ENCODE measurements at places on chromosomes 7 and 10. TPM values are rescaled to one million over a fixed set of nuclear protein-coding genes. Genes with fewer than 3 reads are reported as not detected.

DNA sequence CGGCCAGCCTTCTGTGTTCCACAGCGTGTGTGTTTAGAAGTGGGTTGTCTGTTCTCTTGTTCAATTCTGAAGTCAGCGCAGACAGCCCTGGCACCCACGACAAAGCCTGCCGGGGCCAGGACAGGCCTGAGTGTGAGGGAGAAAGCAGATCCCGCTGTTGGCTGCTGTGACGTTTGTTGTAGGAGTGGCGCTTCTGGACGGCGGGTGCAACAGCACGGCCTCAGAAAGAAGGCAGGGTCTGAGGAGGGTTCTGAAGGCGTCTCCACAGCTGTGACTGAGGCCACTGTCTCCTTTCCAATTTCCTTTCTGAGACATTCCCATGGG, 76.2 kb downstream of the VIPR2 start:
- peak; percentile 92 for DNase-seq

DNA sequence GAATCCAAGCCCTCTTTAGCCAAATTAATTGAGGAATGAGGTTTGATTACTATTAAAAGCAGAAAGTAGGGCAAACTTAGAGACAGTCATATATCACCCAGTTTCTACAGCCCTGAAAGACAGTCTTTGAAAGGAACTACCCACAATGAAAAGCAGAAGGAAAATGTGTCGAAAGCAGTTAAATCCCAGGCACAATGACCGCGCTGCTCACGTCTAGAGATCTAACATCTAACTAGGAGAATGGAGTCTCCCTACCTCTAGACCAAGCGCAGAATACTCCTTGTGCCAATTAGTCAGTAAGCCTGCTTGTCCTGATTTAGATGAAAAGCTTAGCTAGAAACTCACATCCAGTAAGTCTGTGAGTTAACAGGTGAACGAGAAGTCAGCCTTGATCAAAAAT, 350.0 kb downstream of the FGFR2 start:
- no peak for DNase-seq

EXOC6 gene
- 6.6 TPM for polyA plus RNA-seq

NEBL gene
- 4.9 TPM for polyA plus RNA-seq

RBM17 gene
- 40.2 TPM for polyA plus RNA-seq

- no peak for DNase-seq
Observed at GRCh38 chr7:142376356-142376997, 118.6 kb upstream of the PRSS58 start.

COX19 gene
- 6.0 TPM for polyA plus RNA-seq

- no peak for DNase-seq
Observed at GRCh38 chr7:127872122-127872521, 159.1 kb downstream of the LRRC4 start.

GRCh38 chr7:85554236-85555178, 367.7 kb upstream of the SEMA3D start:
- no peak for DNase-seq

FANK1 gene
- polyA plus RNA-seq, result 3.4 TPM

DNA sequence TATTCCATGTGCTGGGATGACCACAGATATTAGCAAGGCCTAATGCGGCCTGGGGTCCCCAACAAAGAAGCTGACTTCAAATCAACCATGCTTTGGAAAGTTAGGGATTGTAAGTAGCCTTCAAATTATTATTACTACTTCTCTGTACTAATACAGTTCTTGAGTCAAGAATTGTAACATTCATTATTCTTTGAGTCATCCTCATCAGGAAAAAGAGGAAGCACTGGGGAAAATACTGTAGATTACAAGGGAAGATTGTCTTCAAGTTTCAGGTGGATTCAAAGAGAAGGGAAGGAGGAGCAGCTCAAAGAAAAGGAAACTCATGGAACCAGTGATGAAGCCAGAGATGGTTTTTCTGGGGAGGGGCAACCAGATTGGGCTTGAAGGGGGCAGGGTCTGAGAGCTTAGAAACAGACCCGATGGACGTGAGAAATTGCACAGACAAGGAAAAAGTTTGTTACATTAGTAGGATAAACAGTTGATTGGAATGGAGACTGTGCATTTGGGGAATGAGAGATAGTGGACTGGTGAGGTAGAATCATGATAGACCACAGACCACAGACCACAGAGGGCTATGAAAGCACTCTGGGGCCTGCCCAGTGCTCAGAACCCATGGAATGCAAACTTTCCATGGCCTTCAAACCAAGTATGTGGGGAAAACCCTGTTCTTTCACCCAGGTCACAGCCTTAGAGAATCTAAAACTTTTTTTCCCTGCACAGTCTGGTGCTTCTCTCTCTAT, 209.9 kb downstream of the ZNF365 start:
- no peak for DNase-seq

- no peak for DNase-seq
Observed at GRCh38 chr10:117163954-117164548, 26.0 kb upstream of the VAX1 start.

- no peak for DNase-seq
Observed at GRCh38 chr7:116670409-116671015, 1.5 kb upstream of the MET start.

GRCh38 chr10:60032723-60033122, 126.4 kb upstream of the CCDC6 start:
- DNase-seq, result no peak

DNA sequence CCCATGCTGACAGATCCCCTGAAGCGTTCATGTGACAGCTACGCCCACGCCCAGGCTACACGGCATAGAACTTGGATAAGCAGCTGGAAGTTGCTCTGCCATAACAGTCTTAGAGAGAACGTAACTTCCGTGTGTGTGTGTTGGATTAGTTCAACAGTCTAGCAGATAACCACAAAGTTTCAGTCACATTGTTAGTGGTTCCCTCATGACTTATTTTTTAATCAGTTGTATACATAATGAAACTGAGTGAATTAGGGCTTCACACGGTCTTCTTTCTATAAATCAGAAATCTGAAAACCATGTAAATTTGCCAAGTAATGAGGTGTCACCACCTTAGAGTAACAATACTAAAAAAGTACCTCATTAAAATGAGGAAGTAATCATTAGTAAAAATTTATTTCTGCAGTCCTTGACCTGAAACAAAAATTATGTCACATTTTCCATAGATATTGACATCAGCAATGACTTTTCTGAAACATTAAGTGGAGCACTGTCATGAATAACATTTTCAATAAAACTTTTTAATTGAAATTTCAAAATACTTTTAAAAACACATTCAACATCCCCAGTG, 21.7 kb upstream of the MACC1 start:
- no peak for DNase-seq

GRCh38 chr10:120897343-120897742, 46.2 kb downstream of the WDR11 start:
- no peak for DNase-seq

DNA sequence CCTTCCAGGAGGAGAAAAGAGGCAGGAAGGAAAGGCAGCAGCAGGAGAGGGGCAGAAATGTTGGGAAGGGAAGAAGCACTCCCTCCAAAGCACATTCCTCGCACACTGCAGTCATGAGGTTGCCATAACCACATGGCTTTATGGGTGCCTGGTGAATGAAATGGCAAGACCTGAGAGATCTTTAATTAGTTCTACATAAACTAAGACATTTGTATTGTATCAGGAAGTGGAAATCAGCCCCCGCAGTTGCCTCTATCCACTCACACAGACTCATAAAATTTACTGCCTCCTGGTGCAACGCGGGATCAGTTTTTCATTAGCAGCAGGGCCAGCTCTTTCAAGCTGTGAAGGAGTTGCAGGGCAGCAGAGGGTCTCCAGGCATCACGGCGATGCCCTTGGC, 106.4 kb downstream of the COL13A1 start:
- no peak for DNase-seq

GRCh38 chr10:16648366-16648765, 126.7 kb upstream of the C1QL3 start:
- no peak for DNase-seq

DNA sequence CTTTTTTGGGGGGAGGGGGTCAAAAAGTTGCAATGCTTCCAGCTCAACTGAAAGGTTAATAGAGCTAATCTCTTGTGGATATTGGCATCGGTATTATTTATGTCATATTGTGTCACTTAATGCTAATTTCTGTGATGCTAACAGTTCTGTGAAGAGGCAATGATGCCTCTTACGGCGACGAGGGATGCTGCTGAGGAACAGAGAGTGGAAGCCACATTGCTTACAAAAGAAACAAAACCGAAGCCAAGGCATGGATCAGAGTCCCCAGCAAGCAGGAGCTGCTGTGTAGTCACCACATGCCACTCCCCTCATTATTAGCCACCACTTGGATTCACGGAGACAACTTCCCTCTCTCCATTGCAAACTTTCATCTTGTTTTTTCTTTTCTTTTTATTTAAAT, 536.5 kb upstream of the MGMT start:
- DNase-seq, result no peak

- peak; percentile 71 for DNase-seq
Observed at GRCh38 chr7:5773661-5774086, 7.8 kb downstream of the RNF216 start.

ZNF786 gene
- polyA plus RNA-seq, result 0.60 TPM

GRCh38 chr10:100731407-100732240, 13.8 kb upstream of the PAX2 start:
- no peak for DNase-seq

- DNase-seq, result no peak
Observed at GRCh38 chr10:24360282-24361127, 151.6 kb downstream of the KIAA1217 start.

DNA sequence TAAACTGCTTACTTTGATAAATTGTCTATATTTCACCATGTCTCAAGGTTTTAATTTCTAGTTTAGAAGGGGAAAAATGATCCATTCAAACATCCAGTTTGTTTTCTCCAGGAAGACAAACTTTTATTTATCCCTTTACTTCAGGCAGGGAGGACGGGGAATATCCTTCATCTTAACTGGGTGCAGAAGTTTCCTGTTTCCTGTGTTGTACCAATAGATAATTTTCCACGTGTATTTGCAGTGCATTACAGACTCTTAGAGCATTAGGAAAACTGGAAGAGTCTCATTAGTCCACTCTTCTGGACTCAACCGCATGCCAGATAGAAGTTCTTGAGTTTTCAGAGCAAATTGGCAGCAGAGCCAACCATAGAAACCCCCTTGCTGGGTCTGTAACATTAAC, 39.4 kb upstream of the PIP4K2A start:
- no peak for DNase-seq

DNA sequence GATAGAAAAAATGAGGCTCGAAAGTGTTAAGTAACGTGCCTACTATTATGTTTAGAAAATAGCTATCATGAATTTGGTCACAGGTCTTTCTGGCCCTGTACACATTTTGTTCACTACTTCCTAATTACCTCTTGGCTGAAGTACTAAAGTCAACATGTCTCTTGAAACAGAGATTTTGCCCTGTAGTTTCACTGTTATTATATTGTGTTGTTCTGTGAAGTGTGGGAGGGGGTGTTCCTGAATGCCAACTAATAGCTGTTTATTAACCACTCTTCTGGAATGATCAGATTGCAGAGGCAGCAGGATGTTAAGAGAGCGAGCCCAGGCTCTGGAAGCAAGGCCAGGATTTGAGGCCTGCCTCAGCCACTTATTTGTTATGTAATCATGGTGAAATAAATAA, 72.1 kb downstream of the RNF133 start:
- no peak for DNase-seq

GRCh38 chr7:4882169-4883032, 1.1 kb downstream of the RADIL start:
- peak; percentile 90 for DNase-seq

DNA sequence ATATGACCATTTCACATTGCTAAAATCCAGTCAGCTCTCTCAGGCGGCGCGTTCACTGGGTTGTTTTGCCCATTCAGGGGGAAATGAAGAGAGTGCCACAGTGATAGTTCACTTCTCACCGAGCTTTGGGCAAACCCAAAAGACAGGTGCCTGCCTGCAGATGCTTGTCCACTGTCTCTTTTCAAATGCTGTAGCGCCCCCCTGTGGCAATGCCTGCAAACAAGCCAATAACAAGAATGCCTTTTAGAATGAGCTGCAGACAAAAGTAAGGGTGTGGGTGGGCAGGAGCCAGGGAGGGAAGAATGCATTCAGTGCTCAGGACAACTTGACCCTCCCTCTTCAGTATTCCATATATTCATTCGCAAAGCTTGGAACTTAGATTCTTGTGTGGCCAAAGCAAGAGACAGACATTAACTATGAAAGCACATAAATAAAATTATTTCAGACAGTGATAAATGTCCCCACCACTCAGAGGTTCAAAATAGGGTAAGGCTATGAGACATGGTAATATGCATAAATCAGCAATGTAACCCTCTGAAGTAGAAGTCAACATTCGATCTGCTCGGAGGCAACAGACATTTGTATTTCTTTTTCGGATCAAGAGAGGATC, 86.9 kb downstream of the JAZF1 start:
- peak; percentile 93 for DNase-seq

DNA sequence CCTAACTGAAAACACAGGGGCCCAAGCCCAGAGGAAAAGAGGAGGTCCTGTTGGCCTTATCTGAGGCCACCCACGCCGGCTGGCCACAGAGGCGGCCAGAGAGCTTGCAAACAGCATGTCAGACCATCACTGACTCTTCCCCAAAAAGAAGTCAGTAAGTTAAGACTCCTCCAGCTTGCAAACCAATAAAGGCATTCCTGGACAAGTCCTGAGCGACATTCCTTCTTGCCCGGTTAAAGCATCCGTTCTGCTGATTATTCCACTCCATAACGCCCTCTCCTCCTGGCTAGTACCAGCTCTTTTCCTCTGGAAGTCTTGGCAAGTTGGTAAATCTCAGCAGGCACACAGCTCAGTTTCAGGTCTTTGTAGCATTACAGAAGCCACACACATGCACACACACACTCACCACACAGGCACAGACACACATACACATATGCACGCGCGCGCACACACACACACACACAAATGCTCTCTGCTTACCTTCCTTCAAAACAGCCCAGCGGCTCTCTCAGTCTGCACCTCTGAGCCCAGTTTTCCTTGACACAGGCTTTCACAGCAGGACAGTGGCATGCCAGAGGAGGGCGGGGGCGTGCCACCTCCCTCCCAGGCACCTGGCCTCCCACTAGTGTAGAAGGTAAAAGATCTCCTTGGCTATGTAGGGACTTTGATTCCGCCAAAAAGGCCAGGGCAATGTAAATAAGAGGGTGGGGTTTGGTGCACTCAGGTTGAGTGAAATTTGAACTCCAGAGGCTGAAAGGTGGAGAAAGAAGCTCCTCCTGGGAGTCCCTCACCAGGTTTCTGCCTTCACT, 201.4 kb downstream of the TNS3 start:
- peak; percentile 20 for DNase-seq

STEAP4 gene
- 4.9 TPM for polyA plus RNA-seq

All from sigmoid colon (tissue), 7 donors.